ENCODE measurements at places on chromosomes 3 and 15.
A peak's percentile ranks its signal among the peaks of the same experiment; 100 is the strongest.

DNA sequence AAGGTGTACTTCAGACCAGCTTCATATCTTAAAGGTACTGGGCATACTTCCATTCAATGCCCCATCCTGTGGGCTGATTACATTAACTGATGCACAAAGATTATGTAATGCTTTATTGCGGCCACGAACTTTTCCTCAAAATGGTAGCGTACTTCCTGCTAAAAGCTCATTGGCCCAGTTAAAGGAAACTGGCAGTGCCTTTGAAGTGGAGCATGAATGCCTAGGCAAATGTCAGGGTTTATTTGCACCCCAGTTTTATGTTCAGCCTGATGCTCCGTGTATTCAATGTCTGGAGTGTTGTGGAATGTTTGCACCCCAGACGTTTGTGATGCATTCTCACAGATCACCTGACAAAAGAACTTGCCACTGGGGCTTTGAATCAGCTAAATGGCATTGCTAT, 3.4 kb downstream of the SKIL start:
- DNase-seq: no peak

DNA sequence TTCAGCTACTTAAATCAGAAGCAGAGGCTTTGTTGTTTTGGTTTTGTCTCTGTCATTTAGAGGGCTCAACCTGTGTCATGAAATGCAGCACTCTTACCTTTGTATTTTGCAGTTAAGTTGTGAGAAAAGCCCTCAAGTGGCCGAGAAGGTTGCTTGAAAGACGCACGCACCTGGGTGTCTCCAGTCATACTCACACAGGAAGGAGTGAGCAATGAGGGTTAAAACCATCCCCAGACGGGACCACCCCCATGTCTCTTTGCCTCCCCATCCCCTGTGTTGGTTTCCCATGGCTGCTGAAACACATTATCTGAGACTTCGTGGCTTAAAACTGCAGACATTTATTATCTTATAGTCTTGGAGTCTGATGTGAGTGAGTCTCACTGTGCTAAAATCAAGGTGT, 376.1 kb upstream of the CFAP20DC start:
- DNase-seq: no peak

DNA sequence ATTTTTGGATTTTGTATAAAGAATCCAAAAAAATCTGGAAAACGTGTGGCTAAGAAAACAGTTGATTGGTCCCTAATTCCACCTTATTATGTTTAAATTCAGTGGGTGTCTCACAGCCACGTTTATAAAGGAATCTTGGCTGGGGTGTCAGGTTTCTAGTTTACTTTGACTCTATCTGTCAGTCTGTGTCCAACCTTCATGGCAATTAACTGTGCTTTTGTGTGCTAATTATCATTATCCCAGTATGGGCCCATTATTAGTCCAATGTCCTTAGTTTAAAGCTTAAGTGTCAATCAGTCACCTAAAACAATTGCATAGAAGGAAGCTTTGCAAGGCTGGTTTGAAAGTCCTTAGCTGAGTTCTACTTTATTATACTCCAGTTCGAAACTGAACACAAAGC, 3.7 kb upstream of the CNTN4 start:
- no peak for DNase-seq

DNA sequence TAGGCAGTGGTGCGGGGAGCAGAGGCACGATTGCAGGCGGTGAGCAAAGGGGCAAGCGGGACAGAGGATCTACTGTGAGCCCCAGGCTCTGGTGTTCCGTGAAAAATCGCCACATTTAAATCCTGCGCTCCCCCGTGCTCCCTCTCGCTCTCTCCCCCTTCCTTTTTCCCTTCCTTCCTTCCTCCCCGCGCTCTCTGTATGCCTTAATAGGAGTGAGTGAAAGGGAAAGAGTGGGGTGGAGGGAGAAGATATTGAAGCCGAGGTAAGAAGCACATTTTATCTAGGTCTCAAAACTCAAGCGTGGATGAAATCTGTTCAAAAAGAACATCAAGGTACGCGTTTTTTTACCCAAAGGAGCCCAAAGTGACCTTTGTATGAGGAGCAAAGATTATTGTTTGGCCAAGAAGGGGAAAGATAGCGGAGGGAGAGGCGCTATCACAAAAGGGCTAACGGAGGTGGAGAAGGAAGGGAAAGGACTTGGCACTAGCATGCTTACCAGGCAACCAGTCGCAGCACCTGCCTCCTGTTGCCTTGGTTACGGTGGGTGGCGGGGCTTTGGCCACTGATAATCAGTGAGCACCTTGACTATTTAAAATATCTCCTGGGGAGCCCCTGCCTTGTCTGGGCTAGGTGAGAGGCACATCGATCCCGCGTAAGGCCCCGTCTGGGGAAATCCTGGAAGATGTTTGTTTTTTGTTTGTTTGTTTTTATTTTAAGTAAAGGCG, 14.9 kb upstream of the AEN start:
- no peak for DNase-seq

- DNase-seq: no peak
These were observed 6.3 kb downstream of the FRMD5 start for GRCh38 chr15:44188795-44189194.

DNA sequence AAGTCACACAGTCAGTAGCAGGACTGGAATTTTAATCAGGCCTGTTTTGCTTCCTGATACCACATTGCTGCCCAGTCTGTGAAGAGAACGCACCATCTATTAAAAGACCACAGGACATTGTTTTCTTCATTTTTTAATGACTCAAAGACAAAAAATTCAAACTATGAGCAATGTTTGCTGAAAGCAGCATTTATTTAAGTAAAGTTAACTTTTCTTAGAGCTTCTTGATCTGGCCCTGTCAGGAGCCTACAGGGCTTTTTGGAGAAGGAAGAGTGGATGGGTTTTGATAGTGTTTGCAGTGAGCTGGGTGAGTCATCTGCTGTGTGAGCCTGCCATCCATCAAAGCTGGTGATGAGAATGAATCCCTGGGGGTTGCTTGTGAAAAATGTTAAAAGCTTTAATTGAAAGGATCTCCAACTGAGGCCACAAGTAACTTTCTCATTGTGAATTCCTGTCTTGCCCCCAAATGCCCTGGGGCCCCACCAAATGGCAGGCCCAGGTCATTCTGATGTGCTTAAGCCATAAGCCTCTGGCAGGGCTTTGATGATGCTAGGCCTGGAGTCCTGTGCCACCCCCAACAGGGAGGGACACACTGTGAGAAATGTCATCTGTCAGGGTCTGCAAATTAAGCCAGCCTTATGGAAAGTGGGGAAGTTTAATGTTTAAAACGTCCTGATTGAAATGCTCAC, 136.2 kb upstream of the PFN2 start:
- DNase-seq: no peak

DNA sequence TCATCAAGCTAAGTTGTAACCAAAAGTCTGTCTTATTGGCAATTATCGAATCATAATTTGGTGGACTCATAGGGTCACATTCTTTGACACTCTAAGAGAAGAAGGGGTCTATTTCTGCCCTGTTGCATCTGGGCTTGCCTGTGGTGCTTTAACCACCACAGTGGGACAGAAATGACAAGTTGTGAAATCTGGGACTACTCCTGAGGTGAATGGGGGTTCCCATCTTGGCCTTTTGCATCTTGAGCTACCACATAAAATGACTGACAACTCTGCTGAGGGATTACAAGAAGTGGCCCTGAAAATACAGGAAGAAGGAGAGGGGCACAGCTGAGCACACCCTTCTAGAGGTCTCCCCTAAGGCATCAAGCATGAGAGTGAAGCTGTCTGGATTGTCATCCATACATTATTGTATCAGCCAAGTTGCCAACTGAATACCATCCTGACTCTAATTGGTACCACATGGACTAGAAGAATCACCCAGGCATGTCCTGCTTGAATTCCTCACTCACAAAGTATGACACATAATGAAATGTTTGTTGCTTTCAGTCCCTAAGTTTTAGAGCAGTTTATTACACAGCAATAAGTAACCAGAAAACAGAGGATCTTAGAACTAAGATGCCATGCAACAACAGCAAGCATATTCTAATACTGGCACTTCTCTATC, 306.5 kb downstream of the ROBO1 start:
- DNase-seq: no peak

- no peak for DNase-seq
These were observed 77.5 kb downstream of the LPP start for GRCh38 chr3:188231456-188231855.

DNA sequence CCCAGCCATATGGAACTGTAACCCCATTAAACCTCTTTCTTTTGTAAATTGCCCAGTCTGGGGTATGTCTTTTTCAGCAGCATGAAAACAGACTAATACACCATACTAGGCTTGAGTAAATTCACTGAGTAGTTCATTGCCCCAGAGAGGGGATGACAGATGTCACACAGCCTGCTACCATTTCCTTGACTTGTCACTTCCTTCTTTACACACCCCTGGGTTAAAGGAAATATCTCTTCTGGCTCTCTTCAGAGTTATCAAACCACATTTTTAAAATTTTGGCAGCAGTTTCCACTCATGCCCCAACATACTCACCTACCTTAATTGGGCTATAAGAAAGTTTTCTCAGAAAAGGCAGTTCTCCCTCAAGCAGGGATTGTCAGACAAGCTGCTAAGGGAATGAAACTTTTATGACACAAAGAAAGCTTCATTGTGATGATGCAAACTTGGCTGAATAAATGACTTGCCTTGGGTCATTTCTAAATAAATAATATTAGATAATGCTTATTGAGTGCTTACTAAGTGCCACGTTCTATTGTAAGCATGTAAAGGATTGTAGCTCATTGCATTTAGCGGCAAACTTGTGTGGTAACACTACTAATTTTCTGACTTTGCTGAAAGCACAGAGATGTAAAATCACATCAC, 68.0 kb upstream of the RBMS3 start:
- no peak for DNase-seq

DNA sequence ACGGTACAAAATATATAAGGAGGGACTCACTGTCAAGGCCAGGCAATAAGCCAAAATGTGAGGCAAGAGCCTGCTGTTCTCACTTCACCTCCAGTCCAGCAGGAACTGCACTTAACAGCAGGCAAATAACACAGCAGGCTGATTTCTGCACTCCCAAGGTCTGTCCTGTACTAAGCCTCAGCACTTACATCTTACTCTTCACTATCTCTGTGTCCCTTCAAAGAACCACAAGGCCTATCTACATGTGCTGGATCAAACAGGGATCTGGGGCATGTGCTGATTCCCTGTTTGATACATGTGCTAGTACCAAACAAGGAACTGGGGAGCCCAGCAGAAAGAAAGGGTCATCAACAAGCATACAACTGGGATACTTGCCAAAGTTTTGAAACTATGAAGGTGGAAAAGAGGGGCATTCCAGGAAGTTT, 22.2 kb downstream of the UACA start:
- peak; percentile 62 for DNase-seq

DNA sequence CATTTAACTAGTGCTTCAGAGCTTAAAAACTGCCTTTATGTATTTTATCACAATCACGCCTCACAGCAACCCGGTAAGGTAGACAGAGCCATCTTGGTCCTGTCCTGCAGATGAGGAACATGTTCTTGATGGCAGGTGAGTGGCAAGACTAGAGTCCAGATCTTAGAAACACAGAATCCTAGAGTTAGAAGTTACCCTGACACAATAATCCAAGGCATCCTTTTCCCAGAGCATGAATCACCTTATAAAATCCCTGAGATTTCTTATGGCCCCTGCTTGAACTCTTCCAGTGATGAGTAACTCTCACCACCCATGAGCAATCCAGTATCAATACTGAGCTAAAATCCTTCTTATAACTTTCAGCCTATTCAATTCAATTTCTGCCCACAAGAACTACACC, 16.9 kb downstream of the POPDC2 start:
- DNase-seq: no peak

DNA sequence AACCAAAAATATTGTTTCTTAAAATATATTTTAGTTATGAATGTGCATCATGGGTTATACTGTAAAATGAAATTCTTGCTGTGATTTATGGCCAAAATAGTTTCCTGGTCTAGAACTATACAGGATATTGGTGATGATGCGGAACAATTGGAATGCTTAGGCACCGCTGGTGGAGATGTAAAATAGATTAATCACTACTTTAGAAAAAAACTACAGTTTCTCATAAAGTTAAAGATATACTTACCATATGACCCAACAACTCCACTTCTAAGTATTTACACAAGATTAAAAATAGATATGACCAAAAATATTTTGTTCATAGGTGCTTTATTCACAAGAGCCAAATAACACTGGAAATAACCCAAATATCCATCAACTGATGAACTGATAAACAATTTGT, 126.7 kb downstream of the TUSC7 start:
- no peak for DNase-seq

All from left ventricle myocardium inferior (tissue), 1 donor.